ENCODE measurements at places on chromosomes 11 and 22. TPM values are rescaled to one million over a fixed set of nuclear protein-coding genes. Genes with fewer than 3 reads are reported as not detected.

PGR gene
- total RNA-seq = under 0.01 TPM

MMP20 gene
- total RNA-seq = not detected

METTL15 gene
- 14.6 TPM for total RNA-seq

PGA4 gene
- total RNA-seq = 1.7 TPM

ZDHHC13 gene
- total RNA-seq = 6.3 TPM

DNA sequence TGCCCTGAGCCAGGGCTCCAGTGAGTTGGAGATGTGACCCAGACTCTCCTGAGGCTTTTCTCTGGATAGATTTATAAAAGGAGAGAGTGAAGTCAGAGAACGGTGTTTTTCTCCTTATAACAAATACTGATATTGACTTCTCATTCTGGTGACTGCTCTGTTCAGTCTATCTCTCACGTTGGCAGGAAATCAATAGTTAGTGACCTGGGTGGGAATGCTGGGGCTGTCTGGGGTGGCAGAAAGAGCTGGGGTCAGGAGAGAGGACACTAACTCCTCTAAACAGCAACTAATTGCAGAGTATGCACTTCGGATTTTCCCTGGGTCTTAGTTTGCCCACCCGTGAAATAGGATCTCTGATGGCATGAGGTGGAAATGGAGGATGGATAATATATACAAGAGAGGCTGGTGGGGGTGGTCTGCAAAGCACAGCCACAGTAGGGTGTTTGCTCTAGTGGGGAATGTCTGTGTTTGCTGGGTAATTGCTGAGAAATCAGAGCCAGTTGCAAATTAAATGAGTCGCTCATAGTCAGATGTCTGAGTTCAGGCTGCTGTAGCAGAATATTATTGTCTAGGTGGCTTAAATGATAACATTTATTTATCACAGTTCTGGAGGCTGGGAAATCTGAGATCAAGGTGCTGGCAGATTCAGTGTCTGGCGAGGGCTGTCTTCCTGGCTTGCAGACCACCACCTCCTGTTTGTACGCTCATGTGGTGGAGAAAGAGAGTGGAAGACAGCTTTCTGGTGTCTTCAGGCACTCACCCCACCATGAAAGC lies 167.8 kb downstream of the MYO18B start:
- DNase-seq = no peak
- no peaks in the 10 kb centered on the region for H3K27me3 ChIP-seq
- no peak overlapping the region for H3K27ac ChIP-seq

GRCh38 chr22:37218771-37219411 lies 6.6 kb upstream of the SSTR3 start:
- H3K27ac ChIP-seq = no peak overlapping the region
- H3K4me1 ChIP-seq = peaks cover 2% of the 10 kb centered on the region

GRCh38 chr11:122879785-122880184 lies 2.8 kb upstream of the JHY start:
- DNase-seq = no peak
- peaks cover 20% of the 10 kb centered on the region for H3K27me3 ChIP-seq
- H3K4me3 ChIP-seq = no peak overlapping the region
- no peak overlapping the region for H3K27ac ChIP-seq
- H3K36me3 ChIP-seq = no peaks in the 10 kb centered on the region

DNA sequence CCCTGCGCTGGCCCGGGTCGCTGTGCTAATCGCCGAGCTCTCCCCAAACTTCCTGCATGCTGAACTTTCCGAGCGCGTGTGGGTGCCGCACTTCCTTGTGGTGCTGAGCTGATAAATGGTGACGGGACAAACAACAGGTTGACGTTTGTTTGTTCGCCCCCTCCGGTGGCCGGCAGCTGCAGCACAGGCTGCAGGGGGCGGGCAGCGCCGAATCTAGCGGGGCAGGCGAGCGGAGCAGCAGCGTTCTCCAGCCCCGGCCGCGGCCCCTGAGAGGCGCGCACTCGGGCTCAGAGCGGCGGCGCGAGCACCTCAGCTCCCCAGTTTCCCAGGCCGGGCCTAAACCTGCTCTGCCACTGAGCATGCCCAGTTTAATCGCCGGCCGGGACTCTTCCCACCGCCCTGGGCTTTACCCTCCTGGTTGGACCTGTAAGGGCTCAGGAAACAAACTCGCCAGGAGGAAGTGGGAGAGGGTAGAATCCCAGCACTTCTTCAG lies at the start of gene PDGFD:
PDGFD (minus strand) TSS at position 120 of the 493 bp plus-strand sequence.
- peaks cover 6% of the 10 kb centered on the region for H3K4me1 ChIP-seq
- no peaks in the 10 kb centered on the region for H3K27me3 ChIP-seq
- peak; percentile 86 for DNase-seq
- H3K4me3 ChIP-seq = peak within 1 kb of the TSS; percentile 46
- H3K36me3 ChIP-seq = no peaks in the 10 kb centered on the region

DNA sequence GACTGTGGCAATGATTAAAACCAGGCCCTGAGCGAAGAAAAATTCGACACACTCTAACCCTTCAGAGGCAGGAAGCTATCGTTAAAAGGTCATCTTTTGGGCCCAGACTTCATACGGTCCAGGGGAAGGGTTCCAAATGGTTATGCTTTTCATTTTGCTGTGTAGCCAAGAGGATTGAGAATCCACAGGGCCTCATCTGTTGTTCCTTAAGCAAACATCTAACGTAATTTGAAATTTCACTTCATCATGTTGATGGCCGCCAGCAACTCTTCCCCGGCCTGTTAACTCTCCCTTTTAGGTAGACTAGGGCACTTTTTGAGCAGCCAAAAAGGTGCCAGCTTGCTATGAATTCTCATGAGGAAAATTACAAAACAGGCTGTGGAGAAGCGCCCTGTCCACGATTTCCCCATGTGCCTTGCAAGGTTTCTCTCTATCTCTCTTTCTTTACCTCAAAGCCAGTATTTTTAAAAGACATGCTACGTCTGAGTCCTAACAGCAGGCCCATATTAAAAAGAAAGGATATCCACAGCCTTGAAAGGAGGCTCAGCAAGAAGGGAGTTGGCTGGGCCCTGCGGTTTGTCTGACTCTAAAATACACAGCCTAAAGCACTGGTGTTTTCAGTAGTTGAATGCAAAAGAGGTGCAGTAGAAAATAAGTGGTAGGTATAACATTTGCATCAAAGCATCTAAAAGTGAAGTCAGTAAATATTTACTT lies 356.3 kb upstream of the NARS2 start:
- H3K36me3 ChIP-seq = no peaks in the 10 kb centered on the region
- no peak overlapping the region for H3K27ac ChIP-seq
- no peaks in the 10 kb centered on the region for H3K4me1 ChIP-seq
- no peak for DNase-seq
- no peaks in the 10 kb centered on the region for H3K27me3 ChIP-seq
- no peak overlapping the region for H3K4me3 ChIP-seq

GRCh38 chr22:22989856-22990255 lies 80.5 kb upstream of the GNAZ start:
- H3K36me3 ChIP-seq = no peaks in the 10 kb centered on the region
- no peaks in the 10 kb centered on the region for H3K4me1 ChIP-seq
- H3K27me3 ChIP-seq = peaks cover 11% of the 10 kb centered on the region
- no peak overlapping the region for H3K4me3 ChIP-seq

DNA sequence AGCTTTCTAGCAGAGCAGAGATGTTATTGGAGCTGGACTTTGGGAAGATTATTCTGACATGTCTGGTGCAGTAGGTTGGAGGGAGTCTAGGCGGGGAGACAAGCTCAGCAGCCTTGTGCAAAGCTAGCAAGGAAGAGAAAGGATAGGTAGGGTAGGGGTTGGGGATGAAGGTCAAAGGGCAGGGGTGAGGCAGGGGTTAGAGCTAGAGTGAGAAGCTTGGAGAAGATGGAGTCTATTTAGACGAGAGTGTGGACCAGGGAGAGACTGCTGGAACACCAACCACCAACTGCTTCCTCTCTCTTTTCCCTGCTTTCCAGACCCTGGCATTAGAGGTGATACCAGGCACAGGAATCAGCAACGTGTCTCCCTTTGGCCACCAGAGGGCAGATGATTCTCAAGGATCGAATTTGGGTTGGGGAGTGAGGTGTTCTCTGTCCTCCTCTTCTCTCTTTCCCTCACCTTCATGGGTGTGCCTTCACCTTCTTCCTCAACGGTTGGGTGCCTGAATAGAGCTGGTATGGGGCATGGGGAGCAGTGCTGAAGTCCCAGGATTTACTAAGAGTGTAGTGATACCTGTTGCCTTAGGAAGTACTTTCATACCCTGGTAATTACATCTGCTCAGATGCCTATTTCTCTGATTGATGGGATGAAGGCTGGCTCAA lies 1.8 kb upstream of the MARK2 start:
- H3K27ac ChIP-seq = no peak overlapping the region
- peak; percentile 86 for DNase-seq
- peaks cover 4% of the 10 kb centered on the region for H3K36me3 ChIP-seq
- no peaks in the 10 kb centered on the region for H3K27me3 ChIP-seq

GRCh38 chr11:133239575-133239974 lies 292.7 kb downstream of the OPCML start:
- no peaks in the 10 kb centered on the region for H3K36me3 ChIP-seq
- H3K27ac ChIP-seq = no peak overlapping the region
- no peaks in the 10 kb centered on the region for H3K4me1 ChIP-seq
- DNase-seq = no peak
- H3K27me3 ChIP-seq = peaks cover 3% of the 10 kb centered on the region

DNA sequence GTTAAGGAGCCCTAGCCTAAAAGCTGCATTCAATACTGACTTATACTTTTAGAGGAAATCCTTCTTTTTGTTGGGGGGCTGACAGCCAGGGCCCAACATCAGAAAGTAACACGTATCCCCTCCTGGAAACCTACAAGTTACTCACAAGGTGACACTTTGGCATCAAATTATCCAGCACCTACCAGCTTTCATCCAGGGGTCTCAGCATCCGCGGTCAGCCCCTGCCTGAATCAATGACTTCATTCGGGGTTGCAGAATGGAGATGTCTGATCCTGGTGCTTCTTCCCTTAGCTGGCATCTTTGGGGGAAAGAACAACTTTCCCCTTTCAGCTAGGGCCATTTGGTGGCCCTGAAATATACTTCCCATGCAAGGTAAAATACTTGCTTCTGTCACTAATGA lies 5.3 kb upstream of the NAP1L4 start:
- peaks cover 23% of the 10 kb centered on the region for H3K4me1 ChIP-seq
- no peak overlapping the region for H3K4me3 ChIP-seq
- H3K27ac ChIP-seq = no peak overlapping the region

DNA sequence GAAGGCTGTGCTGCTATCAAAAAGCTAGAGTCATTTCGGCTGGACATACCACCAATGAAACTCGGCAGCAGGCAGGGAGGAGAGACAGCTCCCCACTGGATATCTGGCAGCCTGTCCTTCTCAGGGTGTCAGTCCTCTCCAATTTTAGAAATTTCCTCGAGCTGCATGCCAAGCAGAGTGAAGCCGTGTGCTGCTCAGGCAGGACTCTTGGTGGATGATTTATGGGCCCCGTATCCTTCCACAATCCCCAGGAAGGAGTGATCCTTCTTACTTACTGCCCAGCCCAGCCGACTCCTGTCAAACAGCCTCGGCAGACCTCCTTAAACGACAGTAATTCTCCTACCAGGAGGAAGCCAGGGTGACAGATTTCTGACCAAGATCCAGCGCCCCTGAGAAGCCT lies 410.4 kb downstream of the TENM4 start:
- H3K4me1 ChIP-seq = peaks cover 21% of the 10 kb centered on the region
- no peaks in the 10 kb centered on the region for H3K36me3 ChIP-seq
- H3K27me3 ChIP-seq = peaks cover 5% of the 10 kb centered on the region
- no peak overlapping the region for H3K4me3 ChIP-seq
- H3K27ac ChIP-seq = no peak overlapping the region

GRCh38 chr22:39907605-39908097 lies 6.8 kb downstream of the GRAP2 start:
- H3K36me3 ChIP-seq = no peaks in the 10 kb centered on the region
- peaks cover 14% of the 10 kb centered on the region for H3K27me3 ChIP-seq
- no peak for DNase-seq
- H3K27ac ChIP-seq = no peak overlapping the region
- H3K4me1 ChIP-seq = no peaks in the 10 kb centered on the region

DNA sequence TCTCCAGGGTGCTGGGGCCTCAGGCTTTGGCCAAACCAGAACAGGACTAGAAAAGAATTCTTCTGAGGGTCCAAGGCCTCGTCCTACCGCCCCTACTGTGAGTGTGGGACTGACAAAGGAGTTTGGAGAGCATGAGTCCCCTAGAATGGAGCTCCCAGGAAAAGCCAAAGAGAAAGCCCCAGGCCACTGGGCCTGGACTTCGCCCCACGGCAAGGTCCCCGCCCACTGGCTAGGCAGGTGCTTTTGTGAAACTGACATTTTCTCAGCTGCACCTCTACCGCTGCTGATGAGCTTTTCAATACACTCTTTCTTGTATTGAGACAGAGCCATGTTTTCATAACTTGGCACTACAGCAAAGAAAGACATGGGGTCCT lies 9.7 kb upstream of the FGF3 start:
- H3K36me3 ChIP-seq = no peaks in the 10 kb centered on the region
- peaks cover 29% of the 10 kb centered on the region for H3K27me3 ChIP-seq
- H3K4me3 ChIP-seq = no peak overlapping the region
- no peaks in the 10 kb centered on the region for H3K4me1 ChIP-seq

All from muscle of leg (tissue), 16 donors.